ENCODE measurements at places on chromosomes 6 and 20.

- no peak for DNase-seq
Observed at GRCh38 chr6:153436351-153436750, 305.3 kb upstream of the RGS17 start.

DNA sequence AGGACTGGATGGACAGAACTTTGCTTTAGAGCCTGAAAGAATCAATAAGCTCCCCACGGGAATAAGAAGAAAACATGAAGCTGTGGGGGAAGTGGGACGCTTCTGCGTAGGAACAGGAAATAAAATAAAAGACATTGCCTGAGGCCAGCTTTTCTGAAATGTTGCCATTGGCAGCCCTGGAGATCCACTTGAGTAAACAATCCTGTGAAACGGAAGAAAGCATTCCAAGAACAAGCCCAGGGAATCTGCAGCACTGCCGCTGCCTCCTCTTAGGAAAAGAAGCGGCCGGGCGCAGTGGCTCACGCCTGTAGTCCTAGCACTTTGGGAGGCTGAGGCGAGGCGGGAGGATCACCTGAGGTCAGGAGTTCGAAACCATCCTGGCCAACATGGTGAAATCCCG is 182.3 kb upstream of the RALGAPA2 start:
- DNase-seq = no peak

GRCh38 chr6:122995921-122996793 is at the start of gene CLVS2:
Gene CLVS2 (plus strand): TSS chr6:122996235. CDS start chr6:122997778, 1,543 bp downstream.
- no peak for DNase-seq

- no peak for DNase-seq
Observed at GRCh38 chr6:56582236-56582635, 60.5 kb downstream of the DST start.

DNA sequence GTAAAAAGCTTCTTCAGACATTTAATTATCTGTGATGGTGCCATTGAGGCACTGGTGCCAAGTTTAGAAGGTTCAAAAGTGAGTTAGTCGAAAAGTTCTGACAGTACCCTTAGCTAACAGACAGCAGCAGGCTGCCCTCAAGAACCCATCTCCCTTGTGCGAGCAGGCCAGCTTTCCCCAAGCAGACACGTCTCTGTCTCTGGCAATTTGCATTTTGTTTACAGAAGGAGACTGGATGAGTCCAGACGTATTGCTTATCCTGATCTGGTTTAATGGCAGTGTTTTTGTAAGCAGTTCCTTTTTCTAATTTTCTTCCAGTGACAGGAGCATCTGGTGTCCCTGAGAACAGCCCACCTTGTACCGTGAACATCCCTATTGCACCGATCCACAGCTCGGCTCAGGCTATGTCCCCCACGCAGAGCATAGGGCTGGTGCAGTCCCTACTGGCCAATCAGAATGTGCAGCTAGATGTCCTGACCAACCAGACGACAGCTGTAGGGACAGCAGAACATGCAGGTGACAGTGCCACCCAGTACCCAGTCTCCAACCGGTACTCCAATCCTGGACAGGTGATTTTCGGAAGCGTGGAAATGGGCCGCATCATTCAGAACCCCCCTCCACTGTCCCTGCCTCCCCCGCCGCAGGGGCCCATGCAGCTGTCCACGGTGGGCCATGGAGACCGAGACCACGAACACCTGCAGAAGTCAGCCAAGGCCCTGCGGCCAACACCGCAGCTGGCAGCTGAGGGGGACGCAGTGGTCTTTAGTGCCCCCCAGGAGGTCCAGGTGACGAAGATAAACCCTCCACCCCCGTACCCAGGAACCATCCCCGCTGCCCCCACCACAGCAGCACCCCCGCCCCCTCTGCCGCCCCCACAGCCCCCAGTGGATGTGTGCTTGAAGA is 58.3 kb upstream of the TMEM181 start:
- no peak for DNase-seq

DNA sequence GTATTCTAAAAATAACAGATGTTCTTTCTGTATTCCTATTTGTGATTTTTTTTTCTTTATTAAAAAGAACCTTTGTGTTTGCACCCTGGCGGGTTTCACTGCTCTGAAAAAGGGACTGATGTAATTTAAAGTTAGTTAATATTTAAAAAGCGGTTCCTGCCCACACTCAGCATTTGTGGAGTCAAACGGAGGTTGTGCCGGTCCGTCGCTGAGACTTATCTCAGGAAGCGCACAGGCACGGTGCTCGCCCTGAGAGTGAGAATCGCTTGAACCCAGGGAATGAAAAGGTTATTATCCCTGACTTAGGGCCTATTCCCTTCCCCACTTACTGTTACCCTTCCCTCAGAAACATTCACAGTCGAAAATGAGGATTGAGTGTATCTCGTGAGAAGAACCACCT is 366.7 kb downstream of the THBS2 start:
- no peak for DNase-seq

DNA sequence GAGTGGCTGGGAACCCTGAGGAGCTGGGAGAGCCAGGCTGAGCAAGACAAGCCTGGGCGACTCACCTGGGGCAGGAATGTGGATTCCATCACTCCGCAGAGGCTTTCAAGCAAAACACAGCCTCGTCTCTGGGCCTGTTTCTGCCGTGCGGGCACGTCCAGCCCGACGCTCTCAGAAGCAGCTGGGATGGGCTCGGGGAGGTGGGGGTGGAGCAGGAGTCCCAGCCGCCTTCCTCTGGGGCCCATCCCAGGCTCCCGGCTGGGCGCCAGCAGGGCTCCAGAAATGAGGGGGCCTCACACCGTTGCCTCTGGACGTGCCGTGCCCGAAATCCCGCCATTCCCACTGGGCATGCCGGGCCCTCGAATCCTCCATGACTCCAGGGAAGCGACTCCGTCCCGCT is 8.7 kb upstream of the RPS21 start:
- DNase-seq = no peak

DNA sequence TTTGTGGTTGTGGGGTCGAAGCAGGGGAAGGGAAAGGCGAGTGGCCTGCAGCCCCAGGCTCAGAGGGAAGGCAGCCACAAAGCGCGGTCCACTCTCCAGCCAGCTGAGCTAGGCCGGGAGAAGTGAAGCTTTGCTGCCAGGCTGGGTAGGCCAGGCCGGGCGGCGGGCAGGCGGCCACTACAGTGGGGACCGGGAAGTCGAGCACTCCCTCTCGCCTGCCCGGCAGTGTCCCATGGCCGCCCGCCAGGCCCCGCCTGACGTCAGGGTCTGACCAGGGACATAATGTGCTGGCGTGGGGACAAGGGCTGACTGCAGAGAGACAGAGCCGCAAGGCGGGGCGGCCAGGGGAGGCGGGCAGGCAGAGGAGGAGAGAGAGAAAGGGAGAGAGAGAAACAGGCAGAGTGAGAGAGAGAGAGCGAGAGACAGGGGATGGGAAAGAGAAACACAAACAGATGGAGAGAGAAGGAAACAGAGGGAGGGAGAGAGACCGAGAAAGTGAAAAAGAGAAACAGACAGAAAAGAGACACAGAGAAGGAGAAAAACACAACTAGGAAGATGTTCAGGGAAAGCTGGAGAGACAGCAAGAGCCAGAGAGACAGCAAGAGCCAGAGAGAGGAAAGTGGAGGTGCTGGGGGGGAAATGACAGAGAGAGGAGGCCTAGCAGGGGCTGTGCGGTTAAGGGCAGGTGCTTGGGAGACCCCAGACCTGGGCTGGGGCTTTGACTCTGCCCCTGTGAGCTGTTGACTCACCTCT is 94.5 kb upstream of the PTPN1 start:
- peak; percentile 98 for DNase-seq

DNA sequence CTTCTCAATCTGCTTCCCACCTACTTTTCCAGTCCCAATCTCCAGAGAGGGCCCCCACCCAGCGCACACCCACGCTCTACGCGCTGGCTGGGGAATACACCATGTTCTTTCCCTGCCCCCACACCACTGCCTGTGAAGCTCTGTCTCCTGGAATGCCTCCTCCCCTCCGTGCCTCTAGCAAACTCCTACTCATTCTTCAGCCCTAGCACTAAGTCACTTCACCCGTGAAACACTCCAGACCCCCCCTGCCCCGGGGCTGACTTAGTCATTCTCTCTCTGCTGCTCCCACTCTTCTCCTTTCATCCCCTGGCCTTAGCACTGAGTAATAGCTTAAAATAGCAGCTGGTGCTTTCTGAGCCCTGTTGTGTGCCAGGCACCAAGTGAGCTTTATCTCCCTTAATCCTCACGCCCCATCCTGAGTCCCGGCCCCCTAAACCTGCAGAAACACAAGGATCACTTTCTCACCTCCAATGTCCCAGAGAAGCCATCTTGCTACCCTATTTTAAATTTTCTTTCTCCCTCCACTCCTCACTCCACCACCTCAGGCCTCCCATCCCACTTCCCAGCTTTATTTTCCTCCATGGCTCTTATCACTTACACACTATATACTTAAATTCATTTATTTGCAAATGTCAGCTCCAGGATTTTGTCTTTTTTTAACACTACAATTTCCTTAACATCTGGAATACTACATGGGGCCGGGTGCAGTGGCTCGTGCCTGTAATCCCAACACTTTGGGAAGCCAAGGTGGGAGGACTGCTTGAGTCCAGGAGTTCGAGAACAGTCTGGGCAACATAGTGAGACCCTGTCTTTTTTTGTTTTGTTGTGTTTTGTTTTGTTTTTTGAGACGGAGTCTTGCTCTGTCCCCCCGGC is 6.3 kb upstream of the PARD6B start:
- DNase-seq = peak; percentile 54

DNA sequence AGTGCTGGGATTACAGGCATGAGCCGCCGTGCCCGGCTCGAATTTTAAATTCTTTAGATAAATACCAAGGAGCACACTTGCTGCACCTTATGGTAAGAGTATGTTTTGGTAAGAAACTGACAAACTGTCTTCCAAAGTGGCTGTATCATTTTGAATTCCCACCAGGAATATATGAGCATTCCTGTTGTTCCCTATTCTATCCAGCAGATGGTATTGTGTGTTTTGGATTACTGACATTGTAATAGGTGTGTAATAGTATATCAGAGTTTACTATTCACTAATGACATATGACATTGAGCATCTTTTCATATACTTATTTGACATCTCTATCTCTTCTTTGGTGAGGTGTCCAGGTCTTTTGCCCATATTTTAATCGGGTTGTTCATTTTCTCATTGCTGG is 40.5 kb downstream of the TGM6 start:
- no peak for DNase-seq
